ENCODE measurements at places on chromosomes 7 and 10.

DNA sequence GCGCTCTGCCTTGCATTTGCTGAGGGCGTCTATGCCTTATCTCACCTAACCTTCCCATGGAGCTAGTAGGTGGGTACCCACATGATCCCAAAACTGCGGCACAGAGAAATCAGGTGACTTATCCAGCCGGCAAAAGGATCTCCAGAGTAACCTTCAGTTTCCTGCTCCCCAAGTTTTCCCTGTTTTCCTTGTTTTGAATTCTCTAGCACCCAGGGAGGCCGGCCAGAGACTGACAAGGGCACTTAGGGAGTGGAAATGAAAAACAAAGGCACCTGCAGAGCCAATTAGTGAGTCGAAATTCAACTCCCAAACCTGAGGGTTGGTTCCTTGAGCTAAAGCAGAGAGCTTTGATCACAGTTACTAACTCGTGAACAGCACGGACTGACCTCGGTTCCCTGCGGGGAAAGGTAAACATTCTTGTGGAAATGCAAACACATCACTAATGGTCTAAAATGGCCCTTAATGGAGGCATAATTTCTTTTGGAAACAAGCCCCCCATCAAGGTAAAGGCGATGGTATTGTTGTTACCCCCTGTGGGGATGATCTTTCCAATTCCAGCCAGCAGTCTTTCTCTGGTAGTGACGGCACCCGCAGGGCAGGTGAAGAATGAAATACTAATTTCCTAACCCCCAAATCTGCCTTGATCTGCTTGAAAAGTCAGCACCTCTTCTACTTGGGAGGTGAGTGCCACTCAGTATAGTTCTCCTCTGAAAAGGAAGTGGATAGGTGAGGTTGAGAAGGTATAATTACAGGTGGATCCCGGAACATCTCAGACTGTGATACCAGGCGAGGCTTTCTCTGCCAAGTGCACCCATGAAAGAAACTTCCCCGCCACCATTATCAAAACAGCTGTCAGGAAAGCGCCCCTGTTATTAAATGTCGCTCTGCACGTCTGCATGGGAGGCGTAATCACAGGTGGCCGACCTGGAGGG is 365.6 kb upstream of the AUTS2 start:
- no peak for DNase-seq

- no peak for DNase-seq
Measured at GRCh38 chr7:26049081-26049480, 102.9 kb upstream of the NFE2L3 start.

DNA sequence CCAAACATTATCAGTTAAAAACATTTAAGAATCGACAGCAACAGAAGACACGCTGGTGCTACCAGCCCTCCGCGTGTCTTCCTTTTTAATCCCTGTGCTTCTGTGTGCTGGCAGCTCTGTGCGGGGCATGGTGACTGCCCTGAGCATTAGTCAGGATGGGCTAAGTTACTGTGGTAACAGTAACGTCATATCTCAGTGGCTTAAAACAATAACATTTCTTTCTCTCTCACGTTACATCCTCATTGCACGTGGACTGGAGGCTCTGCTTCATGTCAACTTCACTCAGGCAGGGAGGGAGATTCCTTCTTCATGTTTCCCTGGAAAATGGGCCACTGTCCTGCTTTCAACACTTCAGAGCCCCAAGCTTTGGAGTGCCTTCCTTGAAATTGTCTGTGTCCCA is 378.5 kb downstream of the CCSER2 start:
- no peak for DNase-seq

DNA sequence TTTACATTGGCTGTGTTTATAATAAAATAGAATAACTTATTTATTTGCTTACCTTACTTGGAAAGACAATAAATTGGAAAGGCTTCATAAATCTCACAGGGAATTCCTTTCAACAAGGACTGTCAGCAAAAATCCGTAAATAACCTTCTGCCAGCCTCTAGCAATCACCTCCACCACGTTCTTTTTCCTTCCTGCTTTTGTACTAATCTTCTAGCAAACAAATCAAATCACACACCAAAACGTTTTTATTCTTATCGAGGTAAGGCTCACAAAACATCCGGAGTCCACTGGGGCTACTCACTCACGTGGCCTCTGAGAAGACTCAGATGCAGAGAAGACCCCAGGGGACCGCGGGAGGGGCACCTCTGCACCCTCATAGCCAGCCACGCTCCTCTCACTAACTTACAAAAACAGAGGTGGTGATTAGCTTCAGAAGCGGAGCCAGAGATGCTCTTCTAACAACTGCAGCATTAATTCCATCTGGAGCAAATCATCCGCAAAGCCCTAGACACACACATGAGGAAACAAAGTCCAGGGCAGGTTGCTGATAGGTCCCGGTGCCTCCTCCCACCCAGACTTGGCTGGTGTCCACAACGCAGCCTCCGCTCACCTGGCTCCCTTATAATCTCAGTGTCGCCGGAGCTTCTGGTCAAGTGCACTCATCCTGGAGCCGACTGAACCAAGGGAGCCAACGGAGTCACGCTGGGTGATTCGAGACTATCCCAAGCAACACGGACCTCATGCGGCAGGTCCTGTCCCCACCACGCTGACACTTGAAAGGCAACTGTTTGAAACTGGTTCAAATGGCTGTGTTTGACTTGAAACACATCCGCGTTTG is 22.5 kb downstream of the CTBP2 start:
- DNase-seq = no peak
